ENCODE measurements at places on chromosomes 7 and 10. TPM values are rescaled to one million over a fixed set of nuclear protein-coding genes. Genes with fewer than 3 reads are reported as not detected.

DNA sequence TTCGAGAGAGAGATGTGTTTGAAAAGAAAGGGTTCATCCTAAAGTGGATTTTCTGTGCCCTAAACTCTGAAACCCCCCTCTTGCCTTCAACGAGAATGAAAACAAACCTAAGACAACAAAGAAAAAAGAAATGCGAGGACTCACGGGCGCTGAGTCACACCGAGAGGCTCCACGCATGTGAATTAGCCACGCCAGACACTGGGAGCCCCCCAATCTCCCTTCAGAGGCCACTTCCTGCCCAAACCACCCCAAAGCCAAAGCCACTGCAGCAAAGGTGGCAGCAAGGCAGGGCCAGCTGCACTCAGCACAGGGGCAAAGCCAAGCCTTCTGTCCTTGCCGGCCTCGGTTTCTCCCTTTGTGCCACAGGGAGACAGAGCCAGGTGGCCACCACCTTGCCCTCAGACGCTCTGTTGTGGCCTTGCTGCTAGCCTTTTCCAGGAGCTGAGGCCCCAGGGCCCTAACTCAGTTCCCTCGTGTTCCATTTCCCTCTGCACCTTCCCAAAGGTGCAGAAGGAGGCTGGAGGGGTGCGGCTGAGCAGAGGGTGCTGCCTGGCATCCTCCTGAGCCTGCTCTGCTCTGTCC is 93.3 kb downstream of the FAM53B start:
- no peak for DNase-seq

- no peak for DNase-seq
Measured at GRCh38 chr10:3785851-3786271, 852 bp upstream of the KLF6 start.

DNA sequence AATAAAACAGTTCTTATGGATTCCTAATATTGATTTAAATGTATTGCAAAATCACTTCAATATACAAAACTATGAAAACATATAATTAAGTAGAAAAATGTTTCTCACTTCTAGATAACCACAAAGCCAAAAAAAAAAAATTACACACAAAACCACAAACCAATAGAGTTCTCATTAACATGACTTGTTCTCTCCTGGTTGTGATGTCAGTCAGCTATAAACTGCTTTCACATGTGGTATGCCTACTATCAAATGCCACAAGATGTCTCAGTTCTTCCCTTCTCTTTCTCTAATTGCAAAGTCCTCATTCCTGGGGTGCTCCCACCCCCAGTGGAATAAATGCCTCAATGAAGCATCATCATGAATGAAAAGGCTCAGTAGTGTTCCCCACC is 16.6 kb downstream of the GNAI1 start:
- no peak for DNase-seq

DNA sequence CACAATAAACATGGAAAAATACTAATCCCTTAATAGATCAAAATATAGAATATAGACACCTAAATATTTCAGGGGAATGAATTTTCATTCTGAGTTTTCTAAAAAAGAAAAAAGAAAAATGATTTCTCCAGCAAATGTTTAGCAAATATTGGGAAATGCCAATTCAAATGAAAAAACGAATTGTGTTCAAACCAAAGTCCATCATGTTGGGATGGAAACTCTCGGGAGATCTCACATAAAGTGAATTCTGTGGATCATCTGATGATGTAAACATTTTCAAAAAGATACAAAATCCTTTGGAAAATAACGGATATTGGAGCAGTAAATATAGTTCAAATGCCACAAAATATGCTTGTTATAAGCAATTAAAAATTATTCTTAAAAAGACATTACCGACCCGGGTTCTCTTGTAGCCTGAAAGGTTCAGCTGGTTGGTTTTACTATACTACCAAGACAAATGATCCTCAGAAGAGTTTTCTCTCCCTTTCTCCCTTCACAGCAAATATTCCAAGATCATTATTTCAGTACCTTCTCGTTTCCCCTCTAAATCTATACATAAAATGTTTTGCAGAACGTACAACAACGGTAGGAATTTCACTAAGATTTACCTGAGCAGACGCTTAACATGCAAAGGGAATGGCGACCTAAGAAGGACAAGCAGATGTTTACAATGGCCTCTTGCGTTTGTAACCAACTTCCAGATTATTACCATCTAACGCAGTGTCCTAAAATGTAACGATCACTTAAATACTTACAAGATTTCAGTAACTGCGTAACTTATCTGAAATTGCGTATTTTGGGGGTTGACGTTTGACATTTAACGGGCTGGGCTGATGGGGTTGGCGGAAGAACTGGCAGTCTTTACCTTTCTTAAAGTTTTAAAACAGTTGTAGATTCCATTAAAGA is 2.5 kb downstream of the HOXA13 start:
- DNase-seq: no peak

- DNase-seq: no peak
Measured at GRCh38 chr10:46035923-46036849, 5.8 kb upstream of the NCOA4 start.

The GRID2IP gene
- polyA plus RNA-seq: 0.42 TPM

The SNX10 gene
- 16.1 TPM for polyA plus RNA-seq
